Fibroblast of skin of right biceps (primary cell): ENCODE measurements at places on chromosomes 3 and 15.

- no peak for DNase-seq
Observed at GRCh38 chr15:74397239-74398068, 30.0 kb upstream of the CYP11A1 start.

- DNase-seq = peak; percentile 77
Observed at GRCh38 chr15:101167753-101168462, 83.9 kb downstream of the CHSY1 start.

- DNase-seq = no peak
Observed at GRCh38 chr15:47624503-47624902, 92.8 kb upstream of the SEMA6D start.

DNA sequence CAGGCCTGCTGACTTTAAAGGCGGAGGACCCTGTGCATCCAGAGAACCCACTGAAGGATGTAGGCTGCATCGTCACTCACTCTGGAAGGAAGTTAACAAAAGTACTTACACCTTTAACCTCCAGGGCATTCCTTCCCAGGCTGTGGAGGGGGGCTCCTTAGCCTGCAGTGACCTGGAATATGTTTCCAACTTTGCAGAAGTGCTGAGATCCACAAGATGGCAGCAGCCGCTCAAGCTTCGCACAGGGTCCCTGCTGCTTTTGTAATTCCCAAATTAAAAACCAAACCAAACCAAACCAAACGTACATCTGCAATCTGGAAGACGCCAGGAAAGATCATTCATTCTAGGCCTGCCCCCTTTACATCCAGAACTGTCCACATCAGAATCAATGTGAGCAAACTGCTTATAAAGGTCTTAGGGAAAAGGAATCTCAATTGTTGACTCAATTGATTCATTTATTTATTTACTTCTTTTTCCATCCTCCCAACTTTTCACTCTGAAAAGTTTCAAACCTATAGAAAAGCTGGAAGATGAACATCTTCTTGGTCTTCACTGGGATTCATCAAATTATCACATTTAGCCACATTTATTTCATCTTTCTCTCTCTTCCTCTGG, 70.5 kb upstream of the KLHL25 start:
- DNase-seq = peak; percentile 40

GRCh38 chr15:98647774-98648653, at the start of gene IGF1R:
IGF1R (plus strand) TSS chr15:98648539; CDS start chr15:98649582, 1,043 bp downstream.
- DNase-seq = peak; percentile 94

DNA sequence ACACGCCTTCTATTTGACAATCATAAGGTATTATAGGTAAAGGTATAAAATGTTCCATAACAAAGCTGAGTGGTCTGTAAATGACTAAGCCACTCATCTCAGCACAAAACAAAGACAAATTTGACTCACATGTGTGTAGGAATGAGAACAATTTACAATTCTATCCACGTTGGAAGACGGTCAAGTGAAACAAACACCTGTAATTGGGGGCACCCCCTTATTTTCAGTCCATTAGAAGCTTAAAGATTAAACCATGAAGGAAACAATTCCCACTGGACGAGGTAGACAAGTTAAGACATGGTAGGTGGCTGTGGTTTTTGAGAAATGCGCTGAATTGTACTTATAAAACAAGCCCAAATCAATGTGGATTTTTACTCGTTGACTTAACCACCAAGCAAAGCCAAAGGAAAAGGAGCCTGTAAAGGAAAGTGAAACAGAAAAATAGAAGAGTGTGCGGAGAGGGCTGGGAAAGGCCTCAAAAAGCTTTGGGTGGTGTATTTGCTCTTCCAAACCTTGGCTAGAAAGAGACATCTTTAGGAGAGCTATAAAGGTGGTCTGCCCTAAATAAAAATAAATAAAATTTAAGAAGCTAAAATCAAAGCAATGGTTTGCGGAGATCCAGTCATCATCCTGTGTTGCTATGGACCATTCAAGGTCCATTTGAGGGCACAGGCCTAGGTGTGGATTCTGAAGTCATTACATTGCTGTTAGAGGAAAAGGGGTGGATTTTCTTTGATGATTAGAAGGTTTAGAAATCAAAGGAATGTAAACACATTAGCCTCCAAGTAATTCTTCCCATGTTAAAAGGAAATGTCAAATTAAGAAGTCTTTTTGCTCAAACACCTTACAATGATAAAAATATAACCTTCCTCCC, 135.0 kb downstream of the TFG start:
- DNase-seq = no peak

DNA sequence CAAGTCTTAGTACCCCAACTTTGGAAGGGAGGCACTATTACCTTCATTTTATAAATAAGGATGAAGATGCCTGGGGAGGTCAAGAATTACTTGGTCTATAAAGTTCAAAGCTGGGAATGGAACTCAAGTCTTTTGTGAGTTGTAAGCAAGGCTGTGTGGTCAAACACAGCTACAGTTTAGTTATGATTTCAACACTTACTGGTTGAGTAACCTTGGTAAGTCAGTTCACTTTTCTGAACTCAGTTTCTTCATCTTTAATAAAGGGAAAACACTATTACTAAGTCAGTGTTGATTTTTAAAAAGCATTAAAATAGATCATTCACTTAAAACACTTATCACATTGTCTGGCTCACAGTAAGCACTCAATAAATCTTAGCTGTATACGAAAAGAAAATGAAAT, 200.4 kb upstream of the ADAMTS9 start:
- no peak for DNase-seq

DNA sequence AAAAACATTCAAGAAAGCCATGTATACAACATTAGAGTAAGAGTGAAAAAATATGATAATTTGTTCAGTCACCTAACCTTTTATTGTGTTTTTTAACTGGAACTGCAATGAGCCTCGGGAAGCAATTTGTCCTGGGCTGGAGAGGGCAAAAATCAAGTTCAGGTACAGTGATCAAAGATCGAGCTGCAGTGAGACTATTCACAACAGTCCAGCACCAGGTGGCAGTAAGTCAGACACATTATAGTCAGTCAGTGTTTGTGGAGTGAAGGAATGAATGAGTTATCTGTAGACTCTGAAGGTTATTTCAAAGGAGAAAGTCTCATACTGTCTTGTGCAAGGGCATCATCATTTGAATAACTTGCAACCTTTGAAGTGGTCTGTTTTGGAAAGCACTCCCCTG, 116.6 kb downstream of the CHDH start:
- DNase-seq = no peak
